ENCODE measurements at places on chromosomes 12 and 14.

- DNase-seq = no peak
Measured at GRCh38 chr14:38079268-38079667, 128.4 kb upstream of the SSTR1 start.

DNA sequence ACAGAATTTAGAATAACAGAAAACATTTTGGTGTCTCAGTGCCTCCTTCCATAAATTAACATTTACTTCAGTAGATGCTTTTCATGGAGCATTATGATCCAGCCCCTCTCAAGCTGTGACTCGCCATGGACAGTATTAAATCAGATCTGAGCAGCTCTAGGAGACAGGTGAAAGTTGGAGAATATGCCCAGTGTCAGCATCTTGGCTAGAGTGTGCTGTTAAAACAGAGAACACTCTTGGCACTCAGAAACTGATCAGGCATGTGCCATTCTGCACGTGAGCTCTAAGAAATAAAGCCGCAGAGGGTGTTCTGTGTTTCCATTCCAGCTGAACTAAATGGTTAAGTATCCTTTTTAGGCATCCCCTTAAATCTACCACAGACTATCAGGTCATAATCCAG, 68.0 kb downstream of the DIP2B start:
- no peak for DNase-seq

- DNase-seq = no peak
Measured at GRCh38 chr12:120529641-120530417, 871 bp upstream of the COQ5 start.

GRCh38 chr14:54931101-54931500, 28.5 kb upstream of the GCH1 start:
- no peak for DNase-seq

DNA sequence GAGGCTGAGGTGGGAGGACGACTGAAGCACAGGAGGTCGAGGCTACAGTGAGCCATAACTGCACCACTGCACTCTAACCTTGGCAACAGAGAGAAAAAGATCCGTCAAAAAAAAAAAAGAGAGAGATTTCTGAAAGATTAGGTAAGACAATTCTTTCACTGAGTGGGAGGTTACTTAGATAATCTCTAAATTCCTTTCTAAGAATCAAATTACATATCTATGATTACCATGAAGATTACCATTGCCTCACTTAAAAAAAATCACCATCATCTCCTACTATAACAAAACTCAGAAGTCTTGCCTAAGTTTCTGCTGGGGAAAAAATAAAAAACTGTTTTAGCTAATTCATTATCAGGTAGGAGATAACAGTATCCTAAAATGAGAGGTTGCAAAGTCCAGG, 366.7 kb downstream of the DUSP6 start:
- DNase-seq = no peak

GRCh38 chr12:118586433-118586832, 210.1 kb downstream of the SUDS3 start:
- no peak for DNase-seq

GRCh38 chr12:106840243-106840642, 65.8 kb downstream of the RIC8B start:
- DNase-seq = no peak

GRCh38 chr12:64175254-64175945, 46.7 kb downstream of the KICS2 start:
- DNase-seq = no peak

Measured in stimulated activated CD4-positive, alpha-beta T cell treated with anti-CD3 and anti-CD28 coated beads, Interleukin-1b, Interleukin-23, amount 100 ng/mL, for 48 hours (primary cell).